ENCODE measurements at places on chromosomes 2 and 18.

DNA sequence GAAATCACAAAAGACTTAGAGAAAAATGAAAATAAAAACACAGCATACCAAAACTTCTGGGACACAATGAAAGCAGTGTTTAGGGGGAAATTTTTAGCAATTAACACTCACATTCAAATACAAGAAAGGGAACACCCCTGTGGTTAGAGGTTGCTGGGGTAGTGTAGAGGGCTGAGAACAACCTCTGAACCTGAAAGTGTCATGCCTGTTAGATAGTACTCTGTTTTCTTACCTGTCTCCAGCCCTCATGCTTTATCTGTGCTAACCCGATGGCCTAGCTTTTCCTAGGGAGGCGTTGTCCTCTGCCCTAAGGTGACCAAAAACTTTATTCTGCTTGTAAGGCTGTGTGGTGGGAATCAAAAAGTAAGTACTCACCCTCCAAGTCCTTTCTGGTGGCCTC is 122.6 kb upstream of the OTX1 start:
- DNase-seq, result no peak

GRCh38 chr2:122368576-122369243 is 613.3 kb downstream of the TSN start:
- DNase-seq, result no peak

DNA sequence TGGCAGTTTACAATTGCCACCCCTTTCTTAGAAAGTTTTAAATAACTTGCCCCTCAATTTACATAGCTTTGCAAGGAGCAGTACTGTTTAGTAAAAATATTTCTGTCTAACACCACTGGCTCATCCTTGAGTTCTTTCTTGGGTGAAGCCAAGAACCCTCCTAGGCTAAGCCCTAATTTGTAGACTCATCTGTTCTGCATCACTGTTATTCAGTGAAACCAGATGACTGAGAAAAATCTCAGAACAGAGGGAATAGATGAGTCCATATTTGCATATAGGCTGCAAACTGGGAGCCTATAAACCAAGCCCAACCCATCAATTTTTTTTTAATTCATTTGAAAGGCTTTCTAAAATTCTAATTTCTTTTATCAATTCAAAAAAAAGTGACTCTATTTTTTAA is 161.4 kb upstream of the TFPI start:
- DNase-seq, result no peak

DNA sequence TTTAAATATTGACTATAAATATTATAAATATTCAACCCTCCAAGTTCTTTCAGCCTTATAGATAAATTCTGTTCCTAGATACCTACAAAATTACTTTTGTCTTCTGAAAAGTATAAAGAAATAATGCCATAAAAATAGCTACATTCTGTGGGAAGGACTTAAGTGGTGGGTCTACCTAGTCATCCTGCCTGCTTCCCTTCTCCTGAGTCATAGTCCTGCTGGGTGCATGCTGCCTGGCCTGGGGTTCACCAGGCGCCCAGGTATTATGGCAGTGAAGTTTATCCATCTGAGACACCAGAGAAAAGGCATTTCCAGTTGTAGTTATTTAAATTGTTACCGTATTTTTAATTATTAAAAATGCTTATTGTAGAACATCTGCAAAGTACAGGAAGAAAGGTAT is 167.5 kb downstream of the SLC39A10 start:
- no peak for DNase-seq

DNA sequence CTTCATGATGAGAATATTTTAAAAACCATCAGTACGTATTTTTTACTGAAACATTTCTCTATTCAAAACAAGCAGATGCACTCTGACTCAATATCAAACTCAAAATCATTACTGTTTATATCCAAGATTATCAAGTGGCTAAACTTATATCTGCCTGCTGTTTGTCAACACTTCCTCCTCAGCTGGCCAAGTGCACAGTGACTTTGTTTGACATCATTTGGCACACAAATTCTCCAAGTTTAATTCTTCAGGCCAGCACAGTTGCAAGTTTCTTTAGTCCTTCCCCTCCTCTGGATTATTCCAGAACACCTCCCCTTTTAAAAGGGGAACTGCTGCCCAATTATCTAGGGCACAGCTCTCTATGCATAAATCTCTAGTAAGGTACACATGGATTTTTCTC is 346.6 kb downstream of the FSIP2 start:
- no peak for DNase-seq

- no peak for DNase-seq
Measured at GRCh38 chr2:231521-232185, 32.2 kb downstream of the SH3YL1 start.

- DNase-seq, result no peak
Measured at GRCh38 chr2:156457523-156458517, 21.6 kb downstream of the GPD2 start.

DNA sequence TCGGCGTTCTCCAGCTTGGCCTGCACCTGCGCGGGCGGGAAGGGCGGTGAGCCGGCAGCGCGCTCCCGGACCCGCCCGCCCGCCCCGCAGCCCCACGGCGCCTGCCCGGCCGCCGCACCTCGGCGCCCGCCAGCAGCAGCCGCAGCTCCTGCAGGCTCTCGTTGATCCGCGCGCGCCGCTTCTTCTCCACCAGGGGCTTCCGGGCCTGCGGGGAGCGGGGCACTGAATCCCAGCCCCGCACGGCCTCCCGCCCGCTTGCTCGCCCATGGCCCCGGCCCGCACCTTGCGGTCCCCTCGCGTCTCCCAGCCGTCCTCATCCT is 335 bp downstream of the HES6 start:
- DNase-seq, result no peak

GRCh38 chr2:174554529-174555150 is 43.0 kb downstream of the WIPF1 start:
- no peak for DNase-seq

- DNase-seq, result no peak
Measured at GRCh38 chr2:175251425-175252041, 70.0 kb upstream of the ATP5MC3 start.

Data from stimulated activated CD4-positive, alpha-beta T cell treated with anti-CD3 and anti-CD28 coated beads, Interleukin-12 subunit alpha, Interleukin-12 subunit beta, amount 100 ng/mL, for 48 hours (primary cell).